ENCODE measurements at places on chromosomes 16 and 17. TPM values are rescaled to one million over a fixed set of nuclear protein-coding genes. Genes with fewer than 3 reads are reported as not detected.

The TMIGD1 gene
- not detected for total RNA-seq

The NPW gene
- 2.5 TPM for total RNA-seq

The SCN4A gene
- total RNA-seq = not detected

The DHX40 gene
- 29.2 TPM for total RNA-seq

DNA sequence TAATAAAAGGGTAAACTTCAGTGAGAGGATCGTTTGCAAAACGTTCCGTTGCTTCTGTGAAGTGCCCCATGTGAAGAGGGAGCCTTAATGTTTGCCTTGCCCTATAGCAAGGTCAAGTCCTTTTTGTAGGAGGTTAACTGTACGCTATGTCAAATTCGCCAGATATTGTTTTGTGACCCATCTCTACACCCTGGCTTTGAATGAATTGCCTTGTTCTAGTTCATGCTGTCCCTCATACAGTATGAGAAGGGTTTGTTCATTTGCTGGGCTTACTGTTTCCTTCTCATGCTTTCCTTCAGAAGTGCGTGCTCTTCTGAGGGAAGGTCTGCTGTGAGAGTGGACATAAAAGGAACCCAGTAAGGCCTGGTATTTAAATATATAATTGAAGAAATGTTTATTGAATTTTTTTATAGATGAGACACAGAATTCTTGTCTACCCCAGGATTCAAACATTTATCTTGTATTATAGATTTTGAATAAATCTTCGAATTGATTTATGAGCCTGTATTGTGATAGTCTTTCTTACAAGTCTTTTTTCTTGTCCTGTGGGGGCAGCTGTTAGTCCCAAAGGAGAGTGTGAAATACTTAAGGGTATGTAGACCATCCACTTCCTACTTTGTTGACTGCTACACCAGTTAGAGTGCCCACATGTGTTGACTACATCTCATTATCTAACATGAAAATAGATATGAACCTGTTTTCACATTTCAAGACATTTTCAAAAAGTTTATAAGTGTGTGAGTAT, 1.7 kb downstream of the MAP3K3 start:
- no peak for DNase-seq

DNA sequence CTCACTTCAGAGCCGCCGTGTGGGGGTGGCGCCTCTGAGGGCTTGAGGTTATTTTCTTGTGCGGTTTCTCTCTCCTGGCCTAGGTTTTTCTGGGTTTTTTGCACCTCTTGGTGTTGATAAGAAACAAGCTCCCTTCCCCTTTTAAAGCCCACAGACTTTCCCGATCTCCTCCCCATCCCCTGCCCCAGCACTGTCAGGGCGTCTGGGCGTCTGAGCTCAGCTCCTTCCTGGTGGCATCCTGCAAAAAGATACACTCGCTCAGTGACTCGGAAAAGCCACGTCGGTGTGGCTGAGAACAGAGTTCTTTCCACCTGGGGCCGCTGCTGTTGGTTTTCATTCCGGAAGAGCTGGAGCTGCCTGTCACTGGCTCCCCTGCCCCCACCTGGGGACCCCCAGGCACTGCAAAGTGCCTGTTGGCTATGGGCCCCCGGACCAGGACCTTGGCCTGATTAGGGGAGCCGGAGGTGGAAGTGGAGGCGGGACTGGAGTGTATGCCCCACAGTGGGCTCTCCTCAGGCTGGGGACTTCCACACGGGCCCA, 14.5 kb downstream of the BAIAP2 start:
- DNase-seq = no peak

DNA sequence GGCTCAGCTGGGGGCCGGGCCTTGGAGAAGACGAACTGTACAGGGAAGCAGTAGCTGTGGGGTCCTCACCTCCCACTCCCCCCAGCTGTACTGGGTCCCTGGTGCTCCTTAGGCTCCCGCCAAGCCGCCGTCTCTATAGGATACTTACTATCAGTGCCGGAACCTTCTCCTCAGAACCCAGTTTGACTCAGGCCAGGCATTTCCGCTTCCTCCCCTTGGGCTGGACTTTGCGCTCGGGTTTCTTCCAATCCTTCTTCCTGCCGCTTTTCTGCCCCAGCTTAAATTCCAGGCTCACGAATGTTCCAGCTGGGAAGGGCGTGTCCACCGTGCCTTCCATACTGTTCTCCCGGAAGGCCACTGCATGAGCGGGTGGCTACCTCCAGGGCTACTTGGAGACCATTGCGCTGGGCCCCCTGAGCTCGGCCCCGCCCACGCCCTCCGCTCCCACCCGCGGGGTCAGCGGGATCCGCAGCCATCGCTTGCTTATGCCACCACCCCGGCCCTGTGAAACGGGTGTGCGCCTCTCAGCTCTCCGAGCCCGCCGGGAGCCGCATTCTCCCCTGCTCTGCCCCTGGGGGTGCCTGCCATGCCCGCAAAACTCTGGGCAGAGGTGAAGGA, 1795.9 kb downstream of the TP53TG3F start:
- no peak for DNase-seq

GRCh38 chr16:50396761-50397535, 28.2 kb upstream of the BRD7 start:
- no peak for DNase-seq

DNA sequence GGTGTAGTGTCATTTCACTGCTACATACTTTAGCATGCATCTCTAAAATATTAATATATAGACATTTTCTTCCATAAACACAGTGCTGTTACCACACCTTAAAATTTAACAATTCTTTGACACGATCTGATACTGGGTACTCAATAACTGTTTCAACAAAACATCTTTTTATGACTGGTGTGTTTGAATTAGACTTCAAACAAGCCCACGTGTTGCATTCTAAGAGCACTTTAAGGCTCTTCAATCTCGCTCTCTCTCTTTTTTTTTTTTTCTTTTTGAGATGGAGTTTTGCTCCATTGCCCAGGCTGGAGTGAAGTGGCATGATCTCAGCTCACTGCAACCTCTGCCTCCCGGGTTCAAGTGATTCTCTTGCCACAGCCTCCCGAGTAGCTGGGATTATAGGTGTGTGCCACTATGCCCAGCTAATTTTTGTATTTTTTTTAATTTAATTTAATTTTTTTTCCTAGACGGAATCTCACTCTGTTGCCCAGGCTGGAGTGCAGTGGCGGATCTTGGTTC, 15.8 kb upstream of the SLC46A1 start:
- no peak for DNase-seq

DNA sequence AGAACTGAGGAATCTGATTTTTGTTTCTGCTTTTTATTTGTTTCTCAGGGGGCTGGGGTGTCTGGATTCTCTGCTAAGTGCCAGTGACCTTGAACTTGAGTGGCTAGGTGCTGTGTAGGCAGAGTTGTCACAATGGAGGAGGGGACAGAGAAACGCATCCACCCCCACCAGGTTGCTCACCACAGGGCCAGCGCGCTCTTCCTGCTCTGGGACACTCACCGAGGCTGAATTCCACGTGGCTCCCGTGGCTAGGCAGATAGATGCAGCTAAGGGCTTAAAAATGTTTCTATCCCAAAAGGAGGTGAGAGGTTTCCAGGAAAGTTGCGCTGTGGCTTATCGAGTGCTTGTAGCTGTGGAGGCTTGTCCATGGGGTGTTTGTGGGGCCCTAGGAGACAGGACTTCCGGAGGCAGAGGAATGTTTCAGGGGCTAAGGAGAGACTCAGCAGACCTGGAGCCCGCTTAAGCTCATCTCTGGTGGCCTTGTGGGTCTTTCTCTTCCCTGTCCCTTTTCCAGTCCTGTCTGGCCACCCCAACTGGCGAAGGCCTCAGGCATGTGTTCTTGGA, 36.8 kb downstream of the ADCY7 start:
- peak; percentile 65 for DNase-seq

DNA sequence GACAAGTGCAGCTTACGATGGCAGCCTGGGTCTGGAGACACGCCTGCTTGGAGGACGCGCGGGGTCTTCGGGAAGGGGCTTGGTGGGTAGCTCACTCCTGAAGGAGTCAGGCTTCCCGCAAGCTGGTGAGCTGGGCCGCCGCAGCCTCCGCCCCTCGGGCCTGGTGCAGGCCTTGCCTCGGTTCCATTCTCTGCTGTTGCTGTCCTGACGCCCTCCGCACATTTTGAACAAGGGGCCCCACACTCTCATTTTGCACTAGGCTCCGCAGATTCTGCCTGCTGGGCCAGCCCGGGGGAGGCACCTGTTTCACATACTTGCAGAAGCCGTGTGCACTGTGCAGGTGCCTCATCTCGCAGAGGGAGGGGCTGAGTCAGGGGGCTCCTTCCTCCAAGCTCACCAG, 31.9 kb upstream of the CBX4 start:
- DNase-seq = peak; percentile 84
